ENCODE measurements at places on chromosomes 5 and 9.
A peak's percentile ranks its signal among the peaks of the same experiment; 100 is the strongest.

DNA sequence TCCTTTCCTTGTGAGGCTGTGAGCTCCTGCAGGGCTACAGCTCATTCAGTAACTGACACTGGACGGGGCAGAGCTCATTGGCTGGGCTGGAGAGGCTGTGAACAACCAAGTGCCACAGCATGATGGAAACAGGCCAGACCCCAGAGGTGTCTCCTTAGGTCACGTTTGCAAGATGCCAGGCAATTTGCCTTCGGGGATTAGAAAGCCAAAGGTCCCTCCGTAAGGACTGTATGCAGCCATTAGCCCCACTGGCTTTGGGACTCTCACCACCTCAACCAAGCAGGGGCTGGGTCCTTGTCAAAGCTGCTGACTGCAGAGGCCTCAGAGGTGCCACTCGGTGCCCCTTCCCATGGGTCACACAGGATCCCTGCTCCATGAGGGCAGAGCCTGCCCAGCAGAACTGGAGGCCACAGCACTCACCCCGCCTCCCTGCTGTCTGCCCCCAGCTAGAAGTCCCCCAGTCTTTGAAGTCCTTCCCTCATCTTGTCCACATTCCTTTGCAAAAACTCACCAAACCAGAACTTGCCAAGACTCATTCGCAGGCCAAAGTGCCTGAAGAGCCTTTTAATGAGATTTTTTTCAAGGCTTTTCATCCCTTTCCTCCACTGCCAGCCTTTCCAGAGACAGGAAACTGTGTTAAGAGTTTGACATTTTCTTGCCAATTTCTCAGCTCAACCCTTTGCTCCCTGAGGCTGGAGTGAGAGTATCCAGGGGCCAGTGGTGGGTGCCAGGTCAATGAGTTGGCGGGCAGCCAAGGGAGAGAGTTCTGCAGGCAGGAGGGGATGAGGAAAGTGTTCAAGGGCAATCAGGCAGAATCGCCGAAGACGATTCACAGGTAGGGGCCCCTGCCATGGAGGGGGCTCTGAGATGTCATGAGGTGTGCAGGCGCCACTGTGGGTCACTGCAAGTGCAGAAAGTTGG lies 39.7 kb upstream of the SLC25A51 start:
- DNase-seq = no peak

DNA sequence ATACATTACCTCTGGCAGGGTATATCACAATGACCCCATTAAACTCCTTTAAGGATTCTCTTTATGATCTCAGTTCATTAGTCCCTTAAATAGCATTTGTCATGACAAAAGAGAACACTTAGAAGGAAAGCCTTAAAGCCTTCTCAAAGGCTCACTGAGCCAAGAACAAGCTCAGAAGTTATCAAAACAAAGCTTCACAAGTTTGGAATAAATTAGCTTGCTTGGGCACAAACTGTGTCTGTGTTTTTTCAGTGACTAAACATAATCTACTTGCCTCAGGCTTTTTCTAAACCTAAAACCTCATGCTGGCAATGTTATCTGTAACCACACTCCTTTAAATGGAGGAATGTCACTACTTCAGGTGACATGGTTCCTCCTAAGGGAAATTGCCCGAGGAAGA lies 1114.9 kb upstream of the C9orf72 start:
- DNase-seq = no peak

DNA sequence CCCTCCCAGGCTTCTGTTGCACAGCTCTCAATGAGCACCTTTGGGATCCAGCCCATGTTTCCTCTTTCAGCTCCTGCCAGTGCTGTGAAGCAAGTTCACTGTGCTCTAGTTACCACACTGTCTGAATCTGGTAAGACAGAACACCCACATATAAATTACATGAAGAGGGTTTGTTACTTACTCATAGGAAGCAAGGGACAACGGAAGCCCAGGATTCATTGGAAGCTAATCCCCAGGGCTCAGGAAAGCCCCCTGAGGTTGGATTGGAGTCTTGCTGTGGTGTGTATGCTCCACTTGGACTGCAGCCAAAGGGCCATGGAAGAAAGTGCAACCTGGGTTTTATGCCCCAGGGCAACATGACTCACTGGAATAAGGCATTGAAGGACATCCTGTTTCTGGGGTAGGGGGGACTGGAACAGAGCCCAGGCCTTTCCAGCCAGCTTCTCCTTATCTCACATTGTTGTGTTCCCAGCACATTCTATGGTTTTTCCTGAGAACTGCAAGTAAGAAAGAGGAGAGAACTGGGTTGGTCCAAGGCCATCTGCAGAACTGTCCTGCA lies 15.6 kb upstream of the CLK4 start:
- DNase-seq = no peak

- no peak for DNase-seq
These were observed 3.7 kb downstream of the C9orf50 start for GRCh38 chr9:129617167-129617566.

GRCh38 chr5:15683332-15683731 lies 183.4 kb downstream of the FBXL7 start:
- DNase-seq = peak; percentile 1

DNA sequence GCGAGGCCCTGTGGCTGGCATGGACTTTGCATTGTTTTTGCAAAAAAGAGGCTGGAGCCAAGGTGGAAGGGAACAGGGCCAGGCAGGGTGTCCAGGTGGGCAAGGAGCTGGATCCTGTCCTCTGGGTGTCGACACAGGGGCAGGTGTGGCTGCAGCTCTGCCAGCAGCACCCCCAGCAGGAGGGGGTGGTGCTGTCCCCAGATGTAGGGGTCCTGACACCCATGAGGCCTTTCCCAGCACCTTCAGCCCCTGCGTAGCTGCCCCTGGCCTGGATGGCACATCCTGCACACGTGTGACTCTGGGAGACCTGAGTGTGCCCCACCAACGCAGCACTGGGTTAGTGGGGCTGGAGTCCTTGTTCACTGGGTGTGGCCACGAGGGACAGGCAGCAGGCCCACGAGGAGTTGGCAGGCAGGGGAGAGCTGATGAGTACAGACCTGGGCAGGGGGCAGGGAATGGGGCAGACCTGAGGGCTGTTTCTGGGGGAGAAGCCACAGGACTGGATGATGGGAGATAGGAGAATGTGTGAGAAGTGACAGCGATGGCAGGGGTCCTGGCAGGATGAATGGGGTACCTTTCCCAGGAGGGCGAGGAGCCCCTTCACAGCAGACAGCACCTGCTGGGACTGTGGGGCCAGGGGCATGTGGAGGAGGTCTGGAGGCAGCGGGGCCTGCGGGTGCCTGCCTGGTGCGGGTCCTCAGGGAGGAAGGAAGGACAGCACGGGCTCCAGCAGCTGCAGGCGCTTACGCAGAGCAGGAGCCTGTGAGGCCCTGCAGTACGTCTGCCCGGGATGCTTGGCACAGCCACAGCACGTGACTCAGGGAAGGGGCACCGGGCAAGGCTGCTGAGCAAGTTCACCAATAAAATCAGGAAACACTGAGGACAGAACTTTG lies 3.6 kb upstream of the RASGEF1C start:
- DNase-seq = no peak

GRCh38 chr9:12935714-12936113 lies 160.9 kb downstream of the LURAP1L start:
- DNase-seq = no peak

DNA sequence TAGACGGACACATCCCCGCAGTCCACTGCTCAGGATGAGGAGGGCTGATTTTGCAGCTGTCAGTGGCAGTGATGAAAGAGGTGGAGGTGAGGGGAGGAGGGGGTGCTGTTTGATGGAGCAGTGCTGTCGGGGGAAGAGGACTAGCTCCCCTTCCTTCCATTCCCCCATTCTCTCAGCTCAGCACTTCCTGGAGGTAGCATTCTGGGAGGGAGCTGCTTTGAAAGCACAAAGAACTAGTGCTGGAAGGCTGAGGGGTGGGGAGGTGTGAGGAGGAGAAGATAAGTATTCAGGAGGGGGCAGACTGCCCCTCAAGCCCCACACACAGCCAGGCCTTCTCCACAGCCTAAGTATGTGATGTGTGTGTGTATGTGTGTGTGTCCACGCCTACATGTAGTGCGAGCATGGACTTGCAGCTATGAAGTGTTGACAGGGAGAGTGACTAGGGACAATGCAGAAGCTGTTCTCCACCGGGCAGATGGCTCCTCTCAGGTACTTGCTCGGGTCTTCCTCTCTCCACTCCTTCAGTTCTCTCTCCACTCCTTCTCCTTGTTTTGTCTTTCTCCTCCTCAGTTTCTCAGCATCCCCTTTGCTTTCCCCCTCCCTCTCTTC lies 65.5 kb upstream of the HSPA9 start:
- DNase-seq = no peak

- DNase-seq = no peak
These were observed 55.9 kb downstream of the TMEM215 start for GRCh38 chr9:32839013-32839885.

- DNase-seq = no peak
These were observed 17.7 kb downstream of the MARVELD2 start for GRCh38 chr5:69432412-69433206.

Measured in Jurkat, Clone E6-1 (cell line).